ENCODE measurements at places on chromosomes 12 and 14.

DNA sequence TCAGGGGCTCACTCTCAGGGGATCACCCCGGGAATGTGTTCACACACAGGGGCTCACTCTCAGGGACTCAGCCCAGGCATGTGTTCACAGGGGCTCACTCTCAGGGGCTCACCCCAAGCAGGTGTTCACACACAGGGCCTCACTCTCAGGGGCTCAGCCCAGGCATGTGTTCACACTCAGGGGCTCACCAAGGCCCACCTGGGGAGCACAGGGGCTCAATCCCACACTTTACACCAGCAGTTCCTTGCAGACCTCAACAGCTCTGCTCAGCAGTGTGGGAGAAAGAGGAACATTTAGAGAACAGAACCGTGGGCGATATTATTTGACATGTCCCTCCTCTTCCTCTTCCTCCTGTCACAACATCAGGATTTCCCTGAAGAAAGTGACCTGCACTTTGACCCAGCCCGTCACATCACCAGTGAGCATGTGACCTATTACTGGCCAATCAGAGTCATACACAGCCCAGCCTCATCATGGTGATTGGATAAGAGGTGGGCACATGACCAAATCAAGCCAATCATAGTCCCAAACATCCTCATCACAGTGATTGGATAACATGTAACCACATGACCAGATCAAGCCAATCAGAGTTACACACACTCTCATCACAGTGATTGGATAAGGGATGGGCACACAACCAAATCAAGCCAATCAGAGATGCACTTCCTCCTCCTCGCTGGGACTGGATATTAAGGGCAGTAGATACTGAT, 359.4 kb upstream of the SFSWAP start:
- no peak for DNase-seq

DNA sequence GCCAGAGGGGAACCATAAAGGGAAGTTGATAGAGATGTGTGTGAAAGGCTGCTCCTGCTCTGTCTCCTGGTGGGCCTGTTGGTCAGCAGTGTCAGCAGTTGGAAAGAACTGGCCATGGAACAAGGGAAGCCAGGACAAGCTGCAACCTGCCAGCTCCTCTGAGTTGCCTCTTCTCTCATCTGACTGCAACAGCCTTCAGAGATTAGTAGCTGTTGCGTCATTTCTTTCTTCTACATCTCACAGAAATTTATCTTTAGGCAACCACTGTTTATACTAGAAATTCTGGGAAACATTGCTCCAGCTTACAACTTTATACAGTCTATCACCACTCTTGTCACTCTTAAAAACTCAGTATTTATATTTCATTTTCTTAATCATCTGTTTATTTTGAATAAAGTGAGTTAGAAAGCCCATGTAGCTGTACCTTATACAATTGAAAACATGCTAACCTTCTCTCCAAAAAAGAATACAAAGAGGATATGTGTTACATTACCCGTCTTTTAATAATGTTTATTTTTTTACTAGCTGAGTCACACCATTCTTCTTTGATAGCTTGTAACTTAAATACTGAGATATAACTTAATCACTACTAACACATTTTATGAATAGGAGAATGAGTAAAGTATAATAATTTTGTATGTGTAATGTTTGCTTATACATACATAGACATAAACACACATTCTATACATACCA, 224.2 kb downstream of the LRFN5 start:
- no peak for DNase-seq

GRCh38 chr14:61257469-61258057, 23.6 kb downstream of the TMEM30B start:
- no peak for DNase-seq

DNA sequence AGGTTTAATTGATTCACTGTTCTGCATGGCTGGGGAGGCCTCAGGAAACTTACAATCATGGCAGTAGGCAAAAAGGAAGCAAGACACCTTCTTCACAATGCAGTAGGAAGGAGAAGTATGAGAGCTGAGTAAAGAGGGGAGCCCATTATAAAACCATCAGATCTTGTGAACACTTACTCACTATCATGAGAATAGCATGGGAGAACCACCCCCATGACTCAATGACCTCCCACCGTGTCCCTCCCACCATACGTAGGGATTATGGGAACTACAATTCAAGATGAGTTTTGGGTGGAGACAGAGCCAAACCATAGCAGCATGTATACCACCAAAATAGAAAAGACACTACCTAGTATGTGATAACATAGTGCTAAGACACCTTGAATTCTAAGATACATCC, 2.9 kb upstream of the HMGA2 start:
- no peak for DNase-seq

GRCh38 chr12:50728417-50728816, 35.5 kb upstream of the ATF1 start:
- DNase-seq = no peak

GRCh38 chr12:100356644-100357223, at the start of gene SLC17A8:
Gene SLC17A8, plus strand, starts transcription at chr12:100357074. Its CDS starts 318 bp downstream, at chr12:100357392.
- no peak for DNase-seq

GRCh38 chr12:15497671-15498292, 175.5 kb downstream of the PTPRO start:
- no peak for DNase-seq

DNA sequence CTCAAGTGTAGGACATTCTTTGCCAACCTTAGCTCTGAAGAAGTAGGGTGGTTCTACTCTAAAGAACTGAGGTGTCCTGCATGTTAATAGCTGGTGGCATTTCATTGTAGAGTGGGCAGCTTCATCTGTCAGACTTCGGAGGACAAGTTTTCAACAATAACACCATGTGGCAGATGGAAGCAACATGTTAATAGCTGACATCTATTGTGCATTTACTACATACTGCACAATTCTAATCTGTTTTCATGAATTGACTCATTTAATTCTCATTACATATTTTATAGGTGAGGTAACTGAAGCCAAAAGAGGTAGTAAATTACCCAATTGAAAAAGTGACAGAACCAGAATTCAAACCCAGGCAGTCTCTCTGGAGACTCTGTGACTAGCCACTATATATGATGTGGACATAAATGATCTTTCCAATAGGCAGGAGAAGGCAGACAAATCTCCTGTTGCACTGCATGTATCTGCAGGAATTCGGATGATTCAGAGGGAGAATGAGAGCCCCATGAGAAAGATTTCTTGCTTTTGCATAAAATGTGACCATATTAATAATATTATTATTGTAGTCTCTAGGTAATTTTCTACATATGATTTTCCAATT, 137.2 kb upstream of the E2F7 start:
- no peak for DNase-seq

DNA sequence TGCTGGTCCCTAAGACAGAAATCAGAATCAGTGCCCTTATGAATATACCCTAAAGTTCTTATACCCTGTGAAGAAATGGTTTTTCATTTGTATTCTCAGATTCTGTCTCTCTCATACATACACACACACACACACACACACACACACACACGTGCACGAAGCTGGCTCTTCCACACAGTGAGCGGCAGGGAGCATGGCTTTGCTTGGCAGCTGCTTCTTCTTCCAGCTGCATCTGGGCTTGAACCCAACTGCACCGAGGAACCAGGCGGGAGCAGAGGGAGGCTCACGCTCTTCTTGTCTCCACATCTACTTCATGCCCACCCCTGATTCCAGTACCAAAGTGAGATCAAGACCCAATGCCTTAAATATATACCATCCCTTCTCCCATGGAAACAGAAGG, 19.4 kb downstream of the GRIN2B start:
- no peak for DNase-seq

- no peak for DNase-seq
Observed at GRCh38 chr12:99332936-99333591, 314.5 kb upstream of the GARIN6 start.

GRCh38 chr12:39853003-39853402, 233.4 kb upstream of the ABCD2 start:
- DNase-seq = no peak

- no peak for DNase-seq
Observed at GRCh38 chr14:94517641-94518257, 8.5 kb upstream of the SERPINA12 start.
